ENCODE measurements at places on chromosomes 1 and 21. TPM values are rescaled to one million over a fixed set of nuclear protein-coding genes. Genes with fewer than 3 reads are reported as not detected.

The CDC42BPA gene
- 56.9 TPM for total RNA-seq

DNA sequence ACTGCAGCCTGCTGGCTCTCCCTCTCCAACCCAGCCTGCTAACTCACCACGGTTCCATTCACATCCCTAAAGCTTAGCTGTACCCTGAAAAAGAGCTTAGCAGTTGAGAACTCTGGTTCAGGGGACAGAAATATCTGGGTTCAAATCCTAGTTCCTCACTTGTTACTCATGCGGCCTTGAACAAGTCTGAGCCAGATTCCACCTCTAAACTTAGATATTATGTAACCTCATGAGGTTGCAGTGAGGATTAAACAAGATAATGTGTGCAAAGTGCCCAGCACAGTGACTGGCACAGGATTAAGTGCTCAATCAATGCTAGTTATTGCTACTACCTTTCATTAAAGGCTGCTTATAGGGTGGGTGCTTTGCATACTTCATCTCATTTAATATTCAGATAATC lies 41.3 kb upstream of the DHCR24 start:
- no peaks in the 10 kb centered on the region for H3K27me3 ChIP-seq
- no peak for DNase-seq
- no peak overlapping the region for H3K27ac ChIP-seq
- H3K4me1 ChIP-seq = no peaks in the 10 kb centered on the region

- peak; percentile 47 for DNase-seq
- peaks cover 9% of the 10 kb centered on the region for H3K36me3 ChIP-seq
- H3K27ac ChIP-seq = peak overlapping the region; percentile 88
- peaks cover 21% of the 10 kb centered on the region for H3K4me1 ChIP-seq
- H3K4me3 ChIP-seq = peak overlapping the region; percentile 98
Measured at GRCh38 chr1:207866471-207867135, 44.3 kb downstream of the CD34 start.

The SYT2 gene
- not detected for total RNA-seq

GRCh38 chr1:246320286-246320685 lies 186.8 kb downstream of the SMYD3 start:
- H3K36me3 ChIP-seq = no peaks in the 10 kb centered on the region
- no peak overlapping the region for H3K27ac ChIP-seq
- no peaks in the 10 kb centered on the region for H3K4me1 ChIP-seq
- H3K4me3 ChIP-seq = no peak overlapping the region
- DNase-seq = no peak
- H3K27me3 ChIP-seq = no peaks in the 10 kb centered on the region

The HFM1 gene
- total RNA-seq = 0.32 TPM

DNA sequence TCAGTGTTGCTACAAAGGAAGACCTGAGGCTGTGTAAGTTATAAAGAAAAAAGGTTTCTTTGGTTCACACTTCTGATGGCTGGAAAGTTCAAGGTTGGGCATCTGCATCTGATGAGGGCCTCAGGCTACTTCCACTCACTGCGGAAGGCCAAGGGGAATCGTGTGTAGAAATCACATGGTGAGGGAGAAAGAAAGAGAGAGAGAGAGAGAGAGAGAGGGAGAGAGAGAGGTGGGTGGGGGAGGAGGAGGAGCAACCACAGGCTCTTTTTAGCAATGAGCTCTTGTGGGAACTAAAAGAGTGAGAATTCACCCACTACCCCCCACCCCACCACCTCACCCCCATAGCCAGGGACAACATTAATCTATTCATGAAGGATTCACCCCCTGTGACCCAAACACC lies 59.9 kb downstream of the CLSTN1 start:
- H3K27me3 ChIP-seq = no peaks in the 10 kb centered on the region
- no peak overlapping the region for H3K4me3 ChIP-seq
- H3K4me1 ChIP-seq = no peaks in the 10 kb centered on the region
- H3K27ac ChIP-seq = no peak overlapping the region
- peaks cover 2% of the 10 kb centered on the region for H3K36me3 ChIP-seq
- DNase-seq = no peak

- no peak overlapping the region for H3K4me3 ChIP-seq
- DNase-seq = no peak
- H3K36me3 ChIP-seq = no peaks in the 10 kb centered on the region
- peaks cover 9% of the 10 kb centered on the region for H3K4me1 ChIP-seq
- peak overlapping the region; percentile 87 for H3K27ac ChIP-seq
Measured at GRCh38 chr1:163083690-163084089, 14.5 kb downstream of the RGS4 start.

The ENAH gene
- 103 TPM for total RNA-seq

The LIN28A gene
- total RNA-seq = not detected

DNA sequence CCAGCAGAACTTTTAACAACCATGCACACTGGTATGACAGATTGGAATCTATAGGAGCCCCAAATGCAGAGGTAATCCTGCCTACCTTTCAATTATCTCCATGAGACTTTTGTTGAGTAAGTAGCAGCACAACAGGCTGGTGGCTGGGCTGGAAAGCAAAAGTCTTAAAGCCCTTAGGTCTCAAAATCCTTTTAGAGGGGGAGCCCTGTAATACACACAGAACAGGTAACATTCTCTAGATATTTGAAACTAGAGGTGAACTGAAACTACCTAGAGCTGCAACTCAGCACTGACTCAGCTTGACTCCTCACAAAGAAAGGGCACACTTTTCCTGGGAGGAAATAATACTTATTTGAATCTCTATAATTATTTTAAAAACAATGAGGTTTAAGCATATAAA lies 71.5 kb downstream of the CLCA4 start:
- H3K4me1 ChIP-seq = no peaks in the 10 kb centered on the region
- no peaks in the 10 kb centered on the region for H3K36me3 ChIP-seq
- H3K4me3 ChIP-seq = no peak overlapping the region
- no peak overlapping the region for H3K27ac ChIP-seq
- H3K27me3 ChIP-seq = no peaks in the 10 kb centered on the region
- DNase-seq = no peak

The TMPRSS15 gene
- total RNA-seq = not detected

The S100A12 gene
- total RNA-seq = not detected

The ZMYM4 gene
- 9.6 TPM for total RNA-seq

GRCh38 chr1:183942933-183943693 lies 94.4 kb downstream of the COLGALT2 start:
- H3K36me3 ChIP-seq = no peaks in the 10 kb centered on the region
- no peak for DNase-seq
- H3K27ac ChIP-seq = no peak overlapping the region
- no peak overlapping the region for H3K4me3 ChIP-seq
- no peaks in the 10 kb centered on the region for H3K27me3 ChIP-seq
- no peaks in the 10 kb centered on the region for H3K4me1 ChIP-seq

DNA sequence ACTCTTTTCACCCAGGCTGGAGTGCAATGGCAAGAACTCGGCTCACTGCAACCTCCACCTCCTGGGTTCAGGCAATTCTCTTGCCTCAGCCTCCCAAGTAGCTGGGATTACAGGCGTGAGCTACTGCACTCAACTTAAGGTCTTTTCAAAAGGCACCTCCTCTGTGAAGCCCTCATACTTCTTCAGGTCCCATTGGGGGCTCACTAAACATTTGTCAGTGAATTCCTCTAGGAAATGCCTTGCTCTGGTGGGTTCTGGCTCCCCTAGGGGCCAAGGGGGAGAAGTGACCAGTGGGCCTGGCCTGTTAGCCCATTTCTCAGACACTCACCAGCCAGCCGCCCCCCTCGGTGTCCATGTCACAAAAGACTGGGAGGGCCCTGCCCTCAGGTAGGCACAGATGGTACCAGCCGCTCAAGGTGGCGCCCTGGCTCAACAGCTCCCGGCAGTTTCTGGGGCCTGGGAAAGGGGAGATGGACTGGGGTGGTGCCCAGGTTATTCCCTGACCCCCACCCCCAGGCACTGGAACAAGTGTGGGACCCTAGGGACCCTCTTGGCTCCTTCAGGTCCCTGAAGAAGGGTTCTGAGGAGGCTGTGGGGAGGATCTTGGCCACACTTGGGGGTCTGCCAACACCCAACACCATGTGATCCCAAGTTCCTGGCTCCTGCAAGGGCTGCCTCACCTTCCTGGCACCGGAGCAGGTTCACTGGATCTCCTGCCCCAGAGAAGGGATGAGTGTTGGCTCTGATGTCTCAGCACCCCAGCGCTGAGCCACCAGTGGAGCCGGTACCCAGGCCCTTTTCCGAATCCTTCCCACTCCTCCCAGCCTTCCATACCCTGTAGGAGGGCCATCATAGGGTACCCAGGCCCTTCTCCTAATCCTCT lies 1.6 kb downstream of the FCN3 start:
- H3K4me1 ChIP-seq = peaks cover 1% of the 10 kb centered on the region
- H3K36me3 ChIP-seq = no peaks in the 10 kb centered on the region
- no peak overlapping the region for H3K27ac ChIP-seq
- H3K27me3 ChIP-seq = no peaks in the 10 kb centered on the region
- no peak overlapping the region for H3K4me3 ChIP-seq

DNA sequence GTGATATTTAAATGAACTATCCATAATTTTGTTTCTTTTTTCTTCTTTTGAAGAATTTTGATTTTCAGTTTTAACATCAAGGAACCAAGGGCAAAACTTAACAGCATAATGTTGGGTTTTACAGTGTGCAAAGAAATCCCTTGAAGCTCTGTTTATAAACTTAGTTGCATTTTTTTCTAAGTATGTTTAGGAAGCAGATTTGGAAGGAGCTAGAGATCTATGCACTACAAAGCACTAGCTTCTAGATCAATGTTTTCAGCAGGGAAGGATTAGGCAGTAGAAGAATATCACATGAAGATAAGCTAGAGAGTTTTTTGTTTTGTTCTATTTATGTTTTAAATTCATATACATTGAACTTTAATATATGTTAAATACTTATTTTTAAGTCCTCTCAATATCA lies 250.6 kb upstream of the C1orf105 start:
- H3K4me1 ChIP-seq = no peaks in the 10 kb centered on the region
- H3K27ac ChIP-seq = no peak overlapping the region
- no peaks in the 10 kb centered on the region for H3K36me3 ChIP-seq
- no peak overlapping the region for H3K4me3 ChIP-seq
- no peaks in the 10 kb centered on the region for H3K27me3 ChIP-seq

The EVA1B gene
- 251 TPM for total RNA-seq

The C1orf116 gene
- not detected for total RNA-seq

- no peak overlapping the region for H3K4me3 ChIP-seq
- H3K36me3 ChIP-seq = no peaks in the 10 kb centered on the region
- H3K27me3 ChIP-seq = no peaks in the 10 kb centered on the region
- no peak overlapping the region for H3K27ac ChIP-seq
Measured at GRCh38 chr1:8431019-8431418, 113.1 kb downstream of the SLC45A1 start.

- no peaks in the 10 kb centered on the region for H3K36me3 ChIP-seq
- H3K27ac ChIP-seq = no peak overlapping the region
- no peak for DNase-seq
Measured at GRCh38 chr1:165857046-165857801, 29.8 kb downstream of the UCK2 start.

- peaks cover 54% of the 10 kb centered on the region for H3K36me3 ChIP-seq
- no peak overlapping the region for H3K27ac ChIP-seq
- DNase-seq = no peak
- H3K4me3 ChIP-seq = no peak overlapping the region
Measured at GRCh38 chr1:36014722-36015220, 69.1 kb upstream of the TEKT2 start.

GRCh38 chr21:43834146-43834905 lies 30.7 kb upstream of the AGPAT3 start:
- H3K4me1 ChIP-seq = no peaks in the 10 kb centered on the region
- H3K36me3 ChIP-seq = no peaks in the 10 kb centered on the region
- no peak overlapping the region for H3K27ac ChIP-seq

DNA sequence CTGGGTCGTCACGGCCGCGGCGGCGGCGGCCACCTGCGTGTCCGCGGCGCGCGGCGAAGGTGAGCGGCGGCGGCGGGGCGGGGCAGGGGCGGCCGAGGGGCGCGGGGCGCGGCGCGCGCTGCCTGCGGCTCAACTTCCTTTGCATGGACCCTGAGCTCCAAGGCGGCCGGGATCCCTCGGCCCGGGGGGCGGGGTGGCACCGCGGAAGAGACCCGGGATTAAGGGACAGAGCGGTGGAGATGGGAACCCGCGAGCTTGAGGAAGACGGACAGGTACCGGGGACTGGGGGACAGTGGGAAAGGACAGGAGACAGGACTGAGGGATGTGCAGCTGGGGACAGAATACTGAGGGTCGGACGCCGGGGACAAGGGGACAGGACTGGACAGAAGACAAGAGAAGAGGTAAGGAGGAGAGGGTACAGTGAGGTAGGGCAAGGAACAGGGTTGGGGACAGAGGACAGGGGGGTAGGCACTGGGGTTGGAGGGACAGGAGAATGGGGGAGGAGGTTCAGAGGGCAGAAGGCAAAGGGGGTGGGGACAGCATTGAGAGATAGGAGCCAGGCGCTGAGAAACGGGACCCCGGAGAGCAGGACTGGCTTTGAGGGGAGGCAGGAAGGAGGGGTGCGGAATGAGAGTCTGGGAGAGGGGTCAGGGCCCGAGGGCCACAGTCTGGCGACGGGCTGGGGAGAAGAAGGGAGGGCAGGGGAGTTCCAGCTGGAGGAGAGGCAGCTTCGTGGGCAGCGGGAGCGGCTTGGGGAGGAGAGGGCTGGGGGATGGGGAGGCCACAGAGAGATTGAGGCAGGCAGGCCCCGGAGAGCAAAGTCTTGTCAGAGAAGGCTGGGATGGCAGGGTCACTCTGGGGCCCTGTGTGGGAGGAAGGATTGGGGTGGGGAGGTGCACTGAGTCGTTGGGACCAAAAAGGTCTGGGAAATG lies 648 bp downstream of the EPHA8 start:
- H3K27me3 ChIP-seq = no peaks in the 10 kb centered on the region
- no peaks in the 10 kb centered on the region for H3K4me1 ChIP-seq
- H3K27ac ChIP-seq = no peak overlapping the region

GRCh38 chr21:41345934-41346685 lies 15.7 kb upstream of the MX2 start:
- no peaks in the 10 kb centered on the region for H3K36me3 ChIP-seq
- H3K27ac ChIP-seq = no peak overlapping the region

GRCh38 chr1:5908461-5909375 lies 83.5 kb downstream of the NPHP4 start:
- no peak for DNase-seq
- H3K27me3 ChIP-seq = no peaks in the 10 kb centered on the region
- peaks cover 13% of the 10 kb centered on the region for H3K36me3 ChIP-seq
- no peak overlapping the region for H3K4me3 ChIP-seq

DNA sequence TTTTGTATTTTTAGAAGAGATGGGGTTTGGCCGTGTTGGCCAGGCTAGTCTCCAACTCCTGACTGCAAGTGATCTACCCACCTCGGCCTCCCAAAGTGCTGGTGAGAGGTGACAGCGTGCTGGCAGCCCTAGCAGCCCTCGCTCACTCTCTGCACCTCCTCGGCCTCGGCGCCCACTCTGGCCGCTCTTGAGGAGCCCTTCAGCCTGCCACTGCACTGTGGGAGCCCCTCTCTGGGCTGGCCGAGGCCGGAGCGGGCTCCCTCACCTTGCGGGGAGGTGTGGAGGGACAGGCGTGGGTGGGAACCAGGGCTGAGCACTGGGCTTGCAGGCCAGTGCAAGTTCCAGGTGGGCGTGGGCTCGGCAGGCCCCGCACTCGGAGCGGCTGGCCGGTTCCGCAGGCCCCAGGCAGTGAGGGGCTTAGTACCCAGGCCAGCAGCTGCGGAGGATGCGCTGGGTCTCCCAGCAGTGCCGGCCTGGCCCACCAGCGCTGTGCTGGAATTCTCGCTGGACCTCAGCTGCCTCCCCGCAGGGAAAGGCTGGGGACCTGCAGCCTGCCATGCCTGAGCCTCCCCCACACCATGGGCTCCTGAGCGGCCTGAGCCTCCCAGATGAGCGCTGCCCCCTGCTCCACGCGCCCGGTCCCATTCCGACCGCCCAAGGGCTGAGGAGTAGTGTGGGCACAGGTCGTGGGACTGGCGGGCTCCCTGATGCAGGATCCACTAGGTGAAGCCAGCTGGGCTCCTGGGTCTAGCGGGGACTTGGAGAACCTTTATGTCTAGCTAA lies 3.4 kb upstream of the LBR start:
- H3K4me1 ChIP-seq = peaks cover 6% of the 10 kb centered on the region
- DNase-seq = no peak
- H3K36me3 ChIP-seq = no peaks in the 10 kb centered on the region
- no peaks in the 10 kb centered on the region for H3K27me3 ChIP-seq
- H3K27ac ChIP-seq = no peak overlapping the region
